Fibroblast of the aortic adventitia (primary cell): ENCODE measurements at places on chromosomes 5 and 9. TPM values are rescaled to one million over a fixed set of nuclear protein-coding genes. Genes with fewer than 3 reads are reported as not detected.

Gene TOR4A
- total RNA-seq, result 12.6 and 31.3 TPM in 2 replicates

Gene SCGB3A1
- total RNA-seq, result not detected in 2 replicates

Gene FLT4
- total RNA-seq, result 0.09 TPM in 1 of 2 replicates, not detected in the other

Gene TRIM36
- total RNA-seq, result 0.36 and 0.41 TPM in 2 replicates

Gene MSX2
- total RNA-seq, result under 0.01 and 0.82 TPM in 2 replicates

Gene DIAPH1
- 16.3 and 22.1 TPM in 2 replicates for total RNA-seq

Gene ARID3C
- 0.09 and 0.74 TPM in 2 replicates for total RNA-seq

Gene CNTNAP3
- total RNA-seq, result 2.1 and 25.7 TPM in 2 replicates

Gene UBE2QL1
- total RNA-seq, result under 0.01 and 0.25 TPM in 2 replicates

Gene F2RL1
- total RNA-seq, result 3.1 and 35.1 TPM in 2 replicates

Gene ANKRD20A1
- total RNA-seq, result 0.27 TPM in 1 of 2 replicates, not detected in the other

Gene SVEP1
- 50.2 and 101 TPM in 2 replicates for total RNA-seq

Gene SLC36A2
- total RNA-seq, result not detected in 2 replicates

Gene TPPP
- total RNA-seq, result not detected in 2 replicates
